G401 (cell line): ENCODE measurements at places on chromosomes 7 and 10.

DNA sequence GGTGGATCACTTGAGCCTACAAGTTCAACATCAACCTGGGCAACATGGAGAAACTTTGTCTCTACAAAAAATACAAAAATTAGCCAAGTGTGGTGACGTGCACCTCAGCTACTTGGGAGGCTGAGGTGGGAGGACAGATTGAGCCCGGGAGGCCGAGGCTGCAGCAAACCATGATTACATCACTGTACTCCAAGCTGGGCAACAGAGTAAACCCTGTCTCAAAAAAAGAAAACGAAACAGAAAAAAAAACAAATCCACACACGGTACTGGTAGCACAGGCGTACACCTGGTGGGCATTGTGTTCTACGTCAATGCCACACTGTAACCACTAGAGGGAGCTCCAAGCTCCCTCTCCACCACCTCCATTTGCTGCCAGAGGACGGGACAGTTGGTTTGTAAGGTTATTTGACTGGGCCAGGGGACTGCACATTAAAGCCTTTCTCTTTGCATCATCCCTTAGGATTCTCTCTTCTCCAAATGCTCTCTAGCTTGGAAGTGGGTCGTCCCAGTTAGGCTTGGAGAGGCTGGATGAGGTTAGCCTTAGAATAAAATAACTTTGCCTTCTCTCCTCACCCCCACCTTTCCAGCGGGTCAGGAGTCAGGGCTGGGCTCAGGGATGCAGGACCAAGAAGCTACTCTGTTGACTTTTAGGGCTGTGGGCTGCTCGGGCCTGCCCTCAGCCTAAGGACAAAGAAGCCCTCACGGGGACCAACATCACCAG lies 130.8 kb downstream of the SORBS1 start:
- peak; percentile 88 for DNase-seq

DNA sequence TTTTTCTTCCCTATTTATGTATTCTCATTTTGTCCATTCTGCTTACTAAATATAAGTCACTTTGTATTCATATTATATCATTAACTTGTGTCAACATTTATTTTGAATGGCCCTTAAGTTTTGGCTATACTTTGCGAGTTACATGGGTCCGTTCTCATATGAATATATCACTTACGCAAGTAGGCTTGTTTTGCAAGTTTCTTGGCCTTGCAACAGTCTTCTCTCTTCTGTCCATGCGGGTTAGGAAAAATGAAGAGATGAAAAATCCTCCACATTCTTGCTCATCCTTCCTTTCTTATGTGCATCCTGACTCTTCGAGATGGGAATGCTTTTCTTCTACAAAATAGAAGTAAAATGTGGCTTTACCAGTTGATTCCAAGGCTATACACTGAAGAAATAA lies 82.8 kb downstream of the GPR158 start:
- no peak for DNase-seq

GRCh38 chr7:11591055-11591633 lies 240.9 kb downstream of the THSD7A start:
- DNase-seq, result no peak

GRCh38 chr10:19993714-19994315 lies 177.6 kb downstream of the PLXDC2 start:
- DNase-seq, result no peak

GRCh38 chr10:47319784-47320183 lies 2.5 kb upstream of the GDF2 start:
- DNase-seq, result no peak

GRCh38 chr10:69093933-69094332 lies 6.0 kb downstream of the SRGN start:
- no peak for DNase-seq

GRCh38 chr10:30216821-30217220 lies 132.3 kb downstream of the MTPAP start:
- DNase-seq, result no peak

DNA sequence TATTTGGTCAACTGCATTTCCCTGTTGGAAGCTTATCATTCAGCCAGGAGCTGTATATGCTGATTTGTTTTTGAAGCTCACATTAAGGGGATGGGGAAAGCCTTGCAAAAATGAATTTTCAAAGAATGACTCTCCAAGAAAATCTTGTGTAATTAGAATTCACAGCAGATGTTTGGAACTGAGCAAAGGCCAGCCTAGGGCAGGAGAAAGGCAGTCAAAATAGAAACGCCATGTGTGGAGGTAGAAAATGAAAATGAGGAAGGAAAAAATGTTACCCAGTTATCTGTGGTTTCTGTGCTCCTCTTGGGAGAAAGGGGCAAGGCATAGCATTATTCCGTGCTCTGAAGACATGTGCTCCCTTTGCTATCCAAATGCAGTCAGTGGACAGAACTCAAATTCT lies 93.5 kb downstream of the NRP1 start:
- DNase-seq, result no peak

- no peak for DNase-seq
Observed at GRCh38 chr7:22296916-22297315, 60.0 kb downstream of the RAPGEF5 start.

GRCh38 chr10:69220041-69220451 lies at the start of gene HKDC1:
HKDC1 (plus strand) TSS chr10:69220332; CDS start chr10:69220436, 104 bp downstream.
- DNase-seq, result no peak

GRCh38 chr7:27868131-27868550 lies 128.2 kb downstream of the TAX1BP1 start:
- no peak for DNase-seq

DNA sequence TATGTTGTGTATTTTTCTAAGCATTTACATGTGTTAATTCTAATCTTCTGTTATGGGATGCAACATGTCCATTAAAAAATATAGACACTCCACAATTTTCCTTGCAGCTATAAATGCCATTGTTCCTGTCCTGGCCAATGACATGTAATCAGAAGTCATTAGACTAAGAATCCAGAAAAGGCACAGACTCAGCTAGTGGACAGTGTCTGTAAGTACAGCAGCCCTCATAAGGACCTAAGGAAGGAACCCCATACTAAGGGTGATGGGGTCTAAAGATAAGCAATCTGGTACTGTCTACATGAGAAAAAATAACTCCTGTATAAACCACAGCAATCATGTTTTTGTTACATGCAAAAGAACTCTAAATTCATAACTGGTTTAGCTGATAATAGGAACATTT lies 115.9 kb downstream of the GPR85 start:
- no peak for DNase-seq

- DNase-seq, result peak; percentile 66
Observed at GRCh38 chr7:131654668-131655326, 98.4 kb upstream of the PODXL start.

DNA sequence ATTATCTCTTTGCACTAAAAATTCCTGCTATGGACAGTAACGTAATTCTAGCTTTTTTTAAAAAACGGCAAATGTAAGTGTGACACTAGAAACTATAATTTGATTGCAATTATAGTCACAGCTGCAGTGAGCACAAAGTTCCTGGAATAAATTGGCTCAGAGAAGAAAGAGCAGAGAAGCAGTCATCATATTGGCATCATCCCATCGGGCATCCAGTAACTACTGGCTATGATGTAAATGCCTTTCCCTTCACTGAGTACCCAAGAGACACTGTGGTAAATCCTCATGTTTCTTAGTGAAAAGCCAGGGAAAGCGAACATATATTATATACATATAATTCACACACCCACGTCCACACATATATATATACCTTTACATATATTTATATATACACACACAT lies 43.6 kb downstream of the PIP4K2A start:
- no peak for DNase-seq

- no peak for DNase-seq
Observed at GRCh38 chr7:20223356-20223755, 6.2 kb upstream of the MACC1 start.

GRCh38 chr7:153640586-153640985 lies 411.6 kb upstream of the DPP6 start:
- DNase-seq, result no peak

- no peak for DNase-seq
Observed at GRCh38 chr7:2730846-2731770, 43.1 kb downstream of the AMZ1 start.

DNA sequence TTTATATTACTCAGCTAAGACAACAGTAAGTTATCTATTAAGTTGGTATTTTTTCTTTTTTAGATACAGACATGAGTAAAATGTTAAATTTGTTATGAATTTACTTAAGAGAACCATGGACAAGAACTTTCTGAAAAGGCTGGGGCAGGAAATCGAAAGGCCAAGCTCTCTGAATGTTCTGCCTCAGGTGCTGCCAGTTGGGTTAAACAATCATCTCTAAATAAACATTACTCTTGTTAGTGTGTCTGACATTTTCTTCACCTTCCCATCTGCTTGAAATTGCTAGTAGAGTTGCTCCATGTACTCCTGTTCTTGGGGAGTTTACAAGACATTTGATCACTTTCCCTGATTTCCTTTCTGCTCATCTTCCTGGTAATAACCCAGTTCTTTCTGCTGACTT lies 87.5 kb downstream of the ANKRD7 start:
- no peak for DNase-seq

DNA sequence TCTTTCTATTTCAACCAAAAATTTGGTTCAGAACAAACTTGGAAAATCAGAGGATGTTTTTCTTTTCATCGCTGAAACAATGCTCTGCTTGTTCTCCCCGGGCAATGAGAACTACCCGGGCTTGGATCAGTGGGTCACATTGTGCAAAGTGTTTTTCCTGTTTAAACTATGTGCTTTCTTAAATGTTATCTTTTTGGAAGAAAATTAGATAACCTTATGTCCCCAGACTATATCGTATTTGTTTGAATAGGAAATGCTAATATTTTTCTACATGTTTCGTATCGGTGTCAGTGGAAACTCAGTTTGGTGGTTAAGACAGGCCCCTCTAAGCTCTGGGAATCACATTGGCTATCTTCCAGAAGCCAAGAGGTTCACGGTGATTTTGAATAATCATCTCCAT lies 319.5 kb upstream of the NFE2L3 start:
- no peak for DNase-seq

DNA sequence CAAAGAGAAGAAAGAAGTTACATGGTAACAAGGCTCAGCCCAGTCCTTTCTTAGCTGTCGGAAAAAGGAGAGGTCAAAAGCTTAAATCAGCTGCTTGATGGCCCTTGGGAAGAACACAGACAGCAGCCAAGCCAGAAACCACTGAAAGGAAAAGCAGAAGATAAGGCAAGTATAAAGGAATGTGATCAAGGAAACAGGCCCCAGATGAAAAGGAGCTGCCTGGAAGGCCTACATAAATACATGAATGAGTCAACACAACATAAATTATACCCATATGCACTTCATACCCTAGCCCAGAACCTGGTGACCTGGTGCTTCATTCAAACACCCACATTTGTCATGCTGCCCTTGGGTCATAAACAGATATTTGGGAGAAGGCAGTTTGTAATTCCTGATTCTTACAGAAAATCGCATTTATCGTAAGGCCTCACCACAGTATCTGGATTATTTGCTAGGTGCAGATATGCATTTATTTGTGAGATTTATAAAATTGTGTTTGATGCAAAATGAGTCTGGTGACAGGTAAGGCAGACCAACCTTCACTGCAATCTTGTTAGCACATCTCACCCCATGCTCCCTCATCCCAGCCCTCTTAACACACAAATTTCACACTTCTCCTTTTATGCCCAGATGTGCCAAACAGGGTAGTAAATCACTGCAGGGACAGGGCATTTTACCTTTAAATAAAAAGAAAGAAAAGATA lies 94.9 kb upstream of the KCNIP2 start:
- no peak for DNase-seq

- DNase-seq, result no peak
Observed at GRCh38 chr7:141976524-141977245, 3.1 kb upstream of the TAS2R38 start.

GRCh38 chr7:138387755-138388475 lies 72.1 kb upstream of the TRIM24 start:
- no peak for DNase-seq

GRCh38 chr10:33772370-33773252 lies 438.1 kb upstream of the NRP1 start:
- no peak for DNase-seq

- no peak for DNase-seq
Observed at GRCh38 chr7:53811555-53812079, 730.6 kb upstream of the VSTM2A start.

GRCh38 chr7:11379641-11380040 lies 406.0 kb downstream of the PHF14 start:
- DNase-seq, result no peak

GRCh38 chr10:131899116-131899690 lies 1.6 kb upstream of the PPP2R2D start:
- no peak for DNase-seq

DNA sequence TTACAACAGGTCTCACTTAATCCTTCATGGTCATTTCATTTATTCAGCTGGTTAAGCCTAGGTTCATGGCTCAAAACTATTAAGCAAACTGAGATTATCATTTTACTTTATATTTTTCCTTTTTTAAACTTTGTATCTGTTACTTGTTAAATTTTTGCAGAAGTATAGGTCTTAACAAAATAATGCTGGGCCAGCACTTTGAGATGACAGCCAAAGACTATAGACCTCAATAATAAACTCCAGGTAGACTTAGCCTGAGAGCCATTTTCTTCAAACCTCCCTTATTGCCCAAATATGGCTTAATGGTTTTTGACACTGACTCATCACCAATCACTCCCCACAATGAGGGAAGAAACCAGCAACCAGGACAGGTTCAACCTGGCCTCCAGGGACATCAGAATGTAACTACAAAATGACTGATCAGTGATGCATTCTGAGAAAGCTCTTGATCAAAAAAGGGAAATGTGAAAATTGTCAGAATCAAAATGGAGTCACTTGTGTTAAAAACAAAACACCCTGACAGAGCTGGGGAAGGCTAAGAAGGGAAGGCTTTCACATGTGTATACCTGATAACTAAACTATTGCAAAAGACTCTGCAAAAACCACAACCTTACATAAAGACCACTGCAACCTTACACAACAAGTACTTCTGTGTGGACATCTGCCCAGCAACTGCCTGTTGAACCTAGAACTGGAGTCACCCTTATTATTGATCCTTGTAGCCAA lies 2.1 kb upstream of the CCDC126 start:
- no peak for DNase-seq

DNA sequence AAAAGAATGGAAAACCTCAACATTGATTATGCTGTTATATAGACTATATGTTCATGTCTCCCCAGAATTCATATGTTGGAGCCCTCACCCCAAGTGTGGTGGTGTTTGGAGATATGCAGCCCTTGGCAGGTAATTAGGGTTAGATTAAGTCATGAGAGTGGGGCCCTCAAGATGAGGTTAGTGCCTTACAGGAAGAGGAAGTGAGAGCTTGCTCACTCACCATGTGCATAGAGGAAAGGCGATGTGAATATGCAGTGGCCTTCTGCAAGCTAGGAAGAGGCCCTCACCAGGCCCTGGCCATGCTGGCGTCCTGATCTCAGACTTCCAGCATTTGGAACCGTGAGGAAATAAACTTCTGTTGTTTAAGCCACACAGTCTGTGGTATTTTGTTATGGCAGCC lies 14.8 kb downstream of the ZNF33A start:
- DNase-seq, result no peak

GRCh38 chr7:139494835-139495579 lies 11.5 kb upstream of the KLRG2 start:
- no peak for DNase-seq

- DNase-seq, result no peak
Observed at GRCh38 chr10:1530871-1531517, 206.3 kb downstream of the ADARB2 start.

- no peak for DNase-seq
Observed at GRCh38 chr7:105655067-105655466, 73.8 kb upstream of the EFCAB10 start.
